Adrenal gland (tissue), 19 donors: ENCODE measurements at places on chromosomes 11 and 22. TPM values are rescaled to one million over a fixed set of nuclear protein-coding genes. Genes with fewer than 3 reads are reported as not detected.
A peak's percentile ranks its signal among the peaks of the same experiment; 100 is the strongest.

DNA sequence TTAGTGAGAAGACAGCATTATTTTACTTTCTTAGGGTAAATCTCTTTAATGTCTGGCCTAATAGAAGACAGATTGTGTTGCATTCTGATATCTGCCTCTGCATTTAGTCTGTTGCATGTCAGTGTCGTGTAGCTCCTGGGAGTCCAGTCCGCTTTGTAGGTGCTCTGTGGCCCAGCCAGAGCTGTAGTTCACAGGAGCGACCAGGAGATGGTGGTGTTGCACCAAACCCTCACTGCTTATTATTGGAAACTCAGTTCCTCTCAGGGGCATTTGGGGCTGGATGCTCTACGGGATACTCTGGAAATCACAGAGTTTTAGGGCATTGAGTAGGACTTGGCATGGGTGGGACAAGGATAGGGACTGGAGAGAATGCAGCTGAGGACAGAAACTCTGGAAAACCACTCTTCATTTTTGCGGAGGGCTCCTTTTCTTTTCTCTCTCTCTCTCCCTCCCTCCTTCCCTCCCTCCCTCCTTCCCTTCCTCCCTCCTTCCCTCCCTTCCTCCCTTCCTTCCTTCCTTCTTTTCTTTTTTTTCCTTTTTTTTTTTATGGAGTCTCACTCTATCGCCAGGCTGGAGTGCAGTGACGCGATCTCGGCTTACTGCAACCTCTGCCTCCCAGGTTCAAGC, 21.7 kb downstream of the MIAT start:
- peak; percentile 64 for DNase-seq

DNA sequence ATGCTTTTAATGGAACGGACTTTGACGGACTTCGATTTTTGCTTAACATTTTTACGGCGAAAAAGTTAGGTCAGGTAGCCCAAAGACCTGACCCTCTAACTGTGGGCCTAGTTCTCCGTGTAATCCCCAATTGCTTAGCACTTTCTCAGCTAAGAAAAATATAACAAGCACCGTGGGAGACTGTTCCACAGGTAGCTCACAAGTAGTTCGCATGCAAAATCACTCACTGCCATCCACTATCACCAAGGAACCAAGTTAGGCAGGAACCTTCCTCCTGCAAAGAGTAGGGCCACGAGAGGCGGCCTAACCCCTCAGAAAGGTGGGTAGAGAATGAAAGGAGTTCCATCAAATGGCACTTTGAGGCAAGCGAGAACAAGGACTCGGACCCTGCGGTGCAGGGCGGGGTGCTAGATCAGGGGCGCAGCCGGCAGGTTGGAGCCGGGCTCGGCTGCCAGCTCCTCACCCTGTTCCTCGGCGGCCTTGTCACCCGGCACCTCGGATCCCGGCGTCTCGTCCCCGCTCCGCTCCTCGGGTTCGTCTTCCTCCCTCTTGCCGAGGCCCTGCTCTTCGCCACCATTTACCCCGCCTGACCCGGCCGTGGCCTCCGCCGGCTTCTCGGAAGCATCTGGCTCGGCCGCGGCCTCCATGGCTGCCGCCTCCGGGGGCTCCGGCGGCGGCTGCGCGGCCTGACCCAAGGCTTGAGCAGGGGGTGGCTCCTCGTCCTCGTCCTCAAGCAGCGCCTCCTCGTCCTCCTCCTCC, 922 bp downstream of the HNRNPUL2 start:
- peak; percentile 20 for DNase-seq

DNA sequence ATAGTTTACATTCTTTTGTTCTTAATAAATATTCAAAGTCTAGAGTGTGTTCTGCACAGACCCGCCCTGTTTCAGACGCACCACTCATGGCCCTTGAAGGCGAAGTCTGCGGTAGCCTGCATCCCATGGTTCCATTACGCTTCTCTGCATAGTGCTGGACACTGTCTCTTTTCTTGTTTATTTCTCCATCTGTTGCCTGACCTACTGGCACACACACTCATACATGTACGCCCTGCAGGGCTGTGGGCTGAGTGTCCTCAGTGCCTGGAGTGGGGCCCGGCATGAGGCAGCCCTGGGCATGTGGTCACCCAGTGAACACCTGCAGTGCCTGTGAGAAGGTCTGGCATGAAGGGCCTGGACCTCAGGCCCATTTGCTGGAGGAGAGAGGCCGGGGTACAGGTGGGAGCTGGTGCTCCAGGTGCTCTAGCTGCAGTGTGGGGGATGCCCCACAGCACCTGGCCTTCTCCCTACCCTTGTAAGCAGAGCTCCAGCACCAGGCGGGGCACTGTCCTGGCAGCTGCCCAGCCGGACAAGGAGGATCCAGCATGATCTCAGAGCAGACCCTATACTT, 404.1 kb downstream of the TBC1D22A start:
- peak; percentile 31 for DNase-seq

DNA sequence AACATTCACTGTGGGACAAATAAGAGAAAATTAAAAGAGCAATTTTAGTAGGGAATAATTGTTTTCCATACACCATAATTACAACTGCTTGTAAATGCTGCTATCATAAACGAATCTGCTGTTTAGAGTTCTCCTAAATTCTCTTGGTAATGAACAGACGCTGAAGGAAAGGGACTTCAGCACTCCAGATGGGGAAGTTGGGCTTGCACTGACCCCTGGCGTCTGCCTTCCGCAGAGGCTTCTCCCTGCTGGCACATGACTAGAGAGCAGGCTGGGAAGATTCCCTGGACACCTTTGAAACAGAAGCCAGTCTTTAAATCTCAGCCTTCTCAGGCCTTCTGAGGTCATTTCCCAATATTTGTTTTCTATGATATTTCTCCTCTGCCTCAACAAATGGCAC, 84.1 kb downstream of the NXPE2 start:
- peak; percentile 67 for DNase-seq

- DNase-seq: no peak
These were observed 129.0 kb downstream of the TBC1D22A start for GRCh38 chr22:46891382-46891951.

DNA sequence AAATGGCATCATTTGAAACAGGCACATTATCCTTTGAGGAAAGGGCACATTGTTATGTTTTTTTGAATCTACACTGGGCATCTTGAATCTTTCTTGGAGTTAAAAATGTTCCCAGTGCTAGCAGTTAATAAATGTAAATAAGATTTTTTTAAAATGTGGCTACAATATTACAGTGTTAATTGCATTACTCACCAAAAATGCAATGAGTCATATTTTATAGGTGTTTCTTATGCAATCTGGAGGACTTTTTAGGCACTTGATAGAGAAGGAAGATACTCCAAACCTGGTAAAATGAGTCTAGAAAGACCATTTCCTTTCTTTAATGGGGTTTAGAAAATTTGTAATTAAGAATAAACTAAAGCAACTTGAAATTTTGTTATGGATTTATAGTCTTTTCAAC, 238.0 kb downstream of the METTL15 start:
- DNase-seq: no peak

- no peak for DNase-seq
These were observed 38.8 kb downstream of the OSBPL5 start for GRCh38 chr11:3126207-3126865.

DNA sequence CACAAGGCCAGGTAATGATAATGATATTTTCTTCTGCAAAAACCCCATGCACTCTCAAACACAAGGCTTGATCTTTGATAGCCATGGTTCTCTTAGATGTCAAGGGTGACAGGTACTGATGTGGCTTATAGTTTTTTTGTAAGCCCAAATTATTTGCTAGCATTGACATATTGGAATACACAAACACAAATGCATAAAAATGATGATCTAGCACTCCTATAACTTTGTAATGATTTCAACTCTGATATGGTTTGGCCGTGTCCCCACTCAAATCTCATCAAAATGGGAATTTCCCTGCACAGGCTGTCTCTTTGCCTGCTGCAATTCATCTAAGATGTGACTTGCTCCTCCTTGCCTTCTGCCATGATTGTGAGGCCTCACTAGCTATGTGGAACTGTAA, 572.5 kb upstream of the CCDC90B start:
- DNase-seq: no peak

The NPAS4 gene
- polyA plus RNA-seq: 0.24 TPM

The CLDN25 gene
- not detected for polyA plus RNA-seq

The CYTH4 gene
- 11.5 TPM for polyA plus RNA-seq
